ENCODE measurements at places on chromosomes 11 and 22.

DNA sequence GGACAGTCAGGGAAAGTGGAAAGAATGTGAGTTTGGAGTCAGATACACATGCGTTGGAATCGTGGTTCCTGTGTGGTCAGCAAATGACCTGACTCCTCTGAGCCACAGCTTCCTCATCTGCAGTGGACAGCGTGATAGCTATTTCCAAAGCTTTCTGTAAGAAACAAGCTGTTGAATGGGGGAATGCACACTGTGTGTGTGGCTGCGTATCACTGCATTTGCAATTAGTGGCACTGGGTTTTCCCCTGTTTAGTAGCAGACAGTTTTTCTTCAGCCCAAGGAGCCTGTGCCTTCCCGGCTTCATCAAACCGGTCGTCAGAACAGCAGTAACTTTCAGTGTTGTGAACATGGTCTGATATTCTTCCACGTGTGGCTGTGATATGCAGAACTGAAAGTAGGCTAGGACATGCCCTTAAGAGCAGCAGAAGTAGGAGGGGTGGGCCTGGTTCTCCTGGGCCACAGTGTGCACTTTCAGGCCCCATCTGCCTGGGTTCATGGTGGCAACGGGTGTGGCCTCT is 121.5 kb downstream of the RRAS2 start:
- DNase-seq: no peak
- H3K27ac ChIP-seq: no peak overlapping the region
- no peaks in the 10 kb centered on the region for H3K27me3 ChIP-seq

GRCh38 chr22:37133304-37134018 is 16.3 kb downstream of the IL2RB start:
- no peaks in the 10 kb centered on the region for H3K27me3 ChIP-seq
- no peak for DNase-seq
- no peaks in the 10 kb centered on the region for H3K36me3 ChIP-seq

- no peaks in the 10 kb centered on the region for H3K4me1 ChIP-seq
- no peaks in the 10 kb centered on the region for H3K36me3 ChIP-seq
- H3K27me3 ChIP-seq: no peaks in the 10 kb centered on the region
- no peak for DNase-seq
- H3K27ac ChIP-seq: no peak overlapping the region
- no peak overlapping the region for H3K4me3 ChIP-seq
Measured at GRCh38 chr11:104435494-104435893, 271.5 kb upstream of the PDGFD start.

GRCh38 chr11:78688460-78688859 is 113.8 kb upstream of the NARS2 start:
- H3K27ac ChIP-seq: no peak overlapping the region
- no peaks in the 10 kb centered on the region for H3K4me1 ChIP-seq
- H3K36me3 ChIP-seq: no peaks in the 10 kb centered on the region
- H3K27me3 ChIP-seq: no peaks in the 10 kb centered on the region
- no peak overlapping the region for H3K4me3 ChIP-seq

DNA sequence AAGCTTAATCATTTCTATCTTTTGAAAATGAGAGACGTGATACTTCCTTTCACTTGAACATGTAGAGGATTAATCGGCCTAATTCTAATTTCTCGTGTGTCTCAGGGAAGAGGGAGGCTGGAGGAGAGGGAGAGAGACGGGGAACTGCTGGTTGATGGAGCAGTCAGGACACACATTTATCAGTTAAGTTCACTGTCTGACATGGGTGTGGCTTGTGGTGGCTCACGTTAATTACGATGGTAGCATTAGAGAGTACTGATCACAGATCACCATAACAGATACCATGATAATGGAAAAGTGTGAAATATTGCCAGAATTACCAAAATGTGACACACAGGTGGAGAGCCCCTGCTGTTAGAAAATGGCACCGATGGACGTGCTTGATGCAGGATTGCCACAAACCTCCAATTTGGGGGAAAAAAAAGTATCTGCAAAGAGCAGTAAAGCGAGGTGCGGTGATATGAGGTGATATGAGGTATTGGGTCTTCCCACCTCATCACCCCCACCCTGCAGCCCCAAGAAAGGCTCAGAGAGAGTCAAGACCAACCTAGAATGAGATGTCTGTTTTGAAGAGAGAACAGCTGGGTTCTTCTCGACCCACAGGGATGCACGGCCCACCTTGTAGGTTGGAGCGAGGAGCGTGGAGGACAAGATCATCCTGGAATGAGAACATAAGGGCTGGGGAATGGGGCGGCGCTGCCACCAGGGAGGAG is 19.7 kb downstream of the ZBED4 start:
- H3K4me1 ChIP-seq: no peaks in the 10 kb centered on the region
- no peak for DNase-seq
- H3K36me3 ChIP-seq: peaks cover 2% of the 10 kb centered on the region
- H3K27ac ChIP-seq: no peak overlapping the region

- no peak overlapping the region for H3K27ac ChIP-seq
- peak; percentile 72 for DNase-seq
- no peaks in the 10 kb centered on the region for H3K27me3 ChIP-seq
- H3K36me3 ChIP-seq: peaks cover 7% of the 10 kb centered on the region
- no peak overlapping the region for H3K4me3 ChIP-seq
Measured at GRCh38 chr11:113730887-113731726, 25.0 kb upstream of the TMPRSS5 start.

GRCh38 chr11:8061555-8062428 is 19.2 kb upstream of the TUB start:
- no peak overlapping the region for H3K4me3 ChIP-seq
- no peak for DNase-seq
- no peaks in the 10 kb centered on the region for H3K36me3 ChIP-seq
- H3K27ac ChIP-seq: no peak overlapping the region
- no peaks in the 10 kb centered on the region for H3K4me1 ChIP-seq
- no peaks in the 10 kb centered on the region for H3K27me3 ChIP-seq

- no peaks in the 10 kb centered on the region for H3K36me3 ChIP-seq
- no peak overlapping the region for H3K4me3 ChIP-seq
- no peak overlapping the region for H3K27ac ChIP-seq
- H3K4me1 ChIP-seq: peaks cover 6% of the 10 kb centered on the region
Measured at GRCh38 chr22:17767233-17768065, 6.8 kb downstream of the BID start.

DNA sequence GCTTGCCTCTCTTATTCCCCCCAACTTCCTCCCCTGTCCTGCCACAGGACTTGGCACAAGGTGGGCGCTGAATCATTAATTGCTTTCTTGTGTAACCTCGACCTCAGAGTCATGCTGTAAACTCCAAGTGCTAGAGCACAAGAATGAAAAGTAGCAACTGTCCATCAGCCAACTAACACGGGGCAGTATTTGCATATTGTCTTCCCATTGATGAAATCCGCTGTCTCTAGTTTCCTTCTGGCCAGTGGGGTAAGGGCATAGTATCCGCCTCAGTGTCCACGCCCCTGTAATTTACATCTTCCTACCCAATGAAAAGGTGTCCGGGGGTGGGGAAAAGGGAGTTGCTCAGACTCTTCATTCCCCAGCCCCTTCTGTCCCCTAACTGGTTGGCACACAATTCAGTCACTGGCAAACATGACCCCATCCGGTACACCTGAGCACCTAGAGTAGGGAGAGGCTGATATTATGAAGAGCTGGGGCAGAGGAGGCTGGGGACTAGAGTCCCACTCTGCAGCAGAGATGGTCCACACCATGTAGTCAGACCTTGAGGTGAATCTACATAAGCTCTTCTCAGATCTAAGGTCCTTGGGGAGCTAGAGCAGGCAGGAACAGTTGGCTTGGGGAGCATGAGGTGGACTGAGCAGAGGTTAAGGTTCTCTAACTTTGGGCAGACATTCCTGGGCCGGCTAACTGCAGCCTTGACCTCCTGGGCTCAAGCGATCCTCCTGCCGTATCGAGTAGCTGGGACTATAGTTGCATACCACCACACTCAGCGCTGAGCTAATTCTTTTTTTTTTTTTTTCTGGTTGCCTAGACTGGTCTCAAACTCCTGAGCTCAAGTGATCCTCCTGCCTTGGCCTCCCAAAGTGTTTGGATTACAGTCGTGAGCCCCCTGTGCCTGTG is 6.8 kb upstream of the GGA1 start:
- H3K4me1 ChIP-seq: peaks cover 8% of the 10 kb centered on the region
- H3K36me3 ChIP-seq: no peaks in the 10 kb centered on the region
- H3K27me3 ChIP-seq: no peaks in the 10 kb centered on the region
- peak overlapping the region; percentile 80 for H3K27ac ChIP-seq

GRCh38 chr11:96474263-96474662 is 84.5 kb downstream of the JRKL start:
- no peaks in the 10 kb centered on the region for H3K36me3 ChIP-seq
- no peaks in the 10 kb centered on the region for H3K27me3 ChIP-seq
- no peak overlapping the region for H3K27ac ChIP-seq
- H3K4me3 ChIP-seq: no peak overlapping the region
- no peaks in the 10 kb centered on the region for H3K4me1 ChIP-seq

DNA sequence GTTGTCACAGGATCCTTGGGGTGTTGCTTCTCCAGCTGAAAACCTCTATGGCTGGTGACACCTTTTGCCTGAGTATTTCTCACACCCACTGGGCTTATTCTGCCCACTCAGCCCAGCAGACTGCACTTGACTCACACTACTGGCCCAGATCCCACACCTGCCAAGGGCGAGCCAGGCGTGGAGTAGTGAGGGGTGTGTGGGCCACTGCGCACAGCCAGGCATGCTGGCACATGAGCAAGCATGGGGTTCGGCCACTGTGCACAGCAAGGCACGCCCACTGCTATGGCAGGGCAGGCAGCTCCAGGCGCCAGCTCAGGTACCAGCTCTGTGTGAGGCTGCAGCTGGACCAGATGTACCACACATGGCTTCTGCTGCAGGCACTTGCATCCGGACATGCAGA is 116.5 kb upstream of the MTNR1B start:
- peak; percentile 5 for DNase-seq
- no peak overlapping the region for H3K4me3 ChIP-seq
- no peaks in the 10 kb centered on the region for H3K36me3 ChIP-seq
- no peak overlapping the region for H3K27ac ChIP-seq
- H3K4me1 ChIP-seq: no peaks in the 10 kb centered on the region

- H3K4me3 ChIP-seq: no peak overlapping the region
- H3K27me3 ChIP-seq: no peaks in the 10 kb centered on the region
- H3K36me3 ChIP-seq: no peaks in the 10 kb centered on the region
- no peak overlapping the region for H3K27ac ChIP-seq
Measured at GRCh38 chr11:71311928-71312510, 59.6 kb upstream of the SHANK2 start.

DNA sequence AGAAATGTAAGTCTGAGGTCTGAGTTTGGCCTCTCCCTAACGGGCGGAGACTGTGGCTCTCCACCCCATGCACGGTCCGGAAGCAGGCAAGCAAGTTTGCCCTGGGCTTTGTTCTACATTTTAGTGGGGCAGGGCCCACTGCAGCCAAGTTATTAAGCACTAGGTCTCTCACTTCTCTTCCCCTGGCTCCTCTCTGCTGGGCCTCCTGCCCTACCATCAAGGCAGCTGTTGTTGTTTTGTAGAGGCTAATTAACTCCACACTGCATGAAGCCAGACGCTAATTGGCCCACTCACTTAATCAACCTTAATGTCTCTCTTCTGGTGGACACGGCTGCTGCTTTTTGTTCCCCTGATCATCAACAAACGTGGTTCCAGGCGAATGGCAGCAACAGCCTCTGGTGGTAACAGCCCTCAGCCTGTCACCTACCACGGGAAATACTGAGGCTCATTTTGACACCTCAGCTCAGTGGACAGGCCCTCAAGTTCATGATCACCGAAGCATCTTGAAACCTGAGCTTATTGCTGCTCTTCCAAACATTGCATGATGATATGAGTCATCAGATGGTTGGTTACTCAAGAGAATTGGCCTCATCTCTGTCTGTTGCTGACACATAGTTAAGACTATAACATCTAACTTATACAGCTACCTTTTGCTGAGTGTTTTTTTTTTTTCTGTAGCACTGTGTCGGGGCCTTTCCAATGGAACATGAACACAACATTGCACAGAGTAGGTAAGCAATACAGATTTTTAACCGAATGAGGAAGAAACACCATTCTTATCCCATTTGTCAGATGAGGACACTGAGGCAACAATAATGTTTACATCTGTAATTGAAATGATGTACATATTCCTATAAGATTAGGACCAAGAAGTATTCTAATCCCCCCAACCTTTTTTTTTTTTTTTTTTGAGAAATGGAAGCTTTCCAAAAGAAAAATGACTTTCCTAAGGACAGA is 20.8 kb upstream of the LMO2 start:
- peak; percentile 22 for DNase-seq
- H3K36me3 ChIP-seq: no peaks in the 10 kb centered on the region
- H3K27ac ChIP-seq: no peak overlapping the region
- no peaks in the 10 kb centered on the region for H3K27me3 ChIP-seq
- H3K4me1 ChIP-seq: no peaks in the 10 kb centered on the region
- no peak overlapping the region for H3K4me3 ChIP-seq

DNA sequence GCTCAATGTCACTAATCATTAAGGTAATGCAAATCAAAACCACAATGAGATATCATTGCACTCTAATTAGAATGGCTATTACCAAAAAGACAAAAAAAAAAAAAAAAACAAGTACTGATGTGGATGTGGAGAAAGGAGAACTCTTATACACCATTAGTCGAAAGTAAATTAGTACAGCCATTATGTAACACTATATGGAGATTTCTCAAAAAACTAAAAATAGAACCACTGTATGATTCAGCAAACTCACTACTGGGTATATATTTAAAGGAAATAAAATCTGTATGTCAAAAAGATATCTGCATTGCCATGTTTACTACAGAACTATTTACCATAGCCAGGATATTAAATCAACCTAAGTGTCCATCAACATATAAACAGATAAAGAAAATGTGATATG is 265.4 kb upstream of the ARHGAP20 start:
- no peak overlapping the region for H3K27ac ChIP-seq
- H3K4me1 ChIP-seq: no peaks in the 10 kb centered on the region
- no peak for DNase-seq

DNA sequence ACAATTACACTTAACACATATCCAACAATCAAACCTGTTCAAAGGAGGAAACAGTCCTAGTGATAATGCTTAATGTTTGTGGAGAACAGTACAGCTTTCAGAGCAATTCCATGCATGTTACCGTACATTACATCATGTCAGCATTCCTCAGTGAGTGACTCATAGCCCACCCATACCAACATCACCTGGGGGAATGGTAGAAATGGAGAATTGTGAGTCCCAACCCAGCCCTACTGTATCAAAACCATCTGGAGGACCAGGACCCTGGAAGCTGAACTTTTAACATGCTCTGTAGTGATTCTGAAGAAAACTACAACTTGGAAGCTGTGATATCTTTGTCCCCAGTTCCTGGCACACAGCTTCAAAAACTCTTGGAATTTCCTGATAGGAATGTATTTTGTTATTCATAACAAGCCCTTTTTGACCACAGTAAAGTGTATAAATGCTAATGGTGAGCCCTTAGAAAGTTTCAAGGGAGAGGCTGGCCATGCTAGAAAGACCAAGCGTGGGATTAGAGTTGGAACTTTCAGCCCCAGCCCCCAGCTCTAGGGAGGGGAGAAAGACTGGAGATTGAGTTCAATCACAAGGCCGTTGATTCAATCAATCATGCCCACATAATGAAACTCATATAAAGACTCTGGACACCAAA is 301.1 kb downstream of the BUD13 start:
- DNase-seq: no peak
- peaks cover 2% of the 10 kb centered on the region for H3K27me3 ChIP-seq
- H3K36me3 ChIP-seq: no peaks in the 10 kb centered on the region
- no peak overlapping the region for H3K27ac ChIP-seq

Data from small intestine (tissue), 16 donors.